ENCODE measurements at places on chromosomes 5 and 9.

DNA sequence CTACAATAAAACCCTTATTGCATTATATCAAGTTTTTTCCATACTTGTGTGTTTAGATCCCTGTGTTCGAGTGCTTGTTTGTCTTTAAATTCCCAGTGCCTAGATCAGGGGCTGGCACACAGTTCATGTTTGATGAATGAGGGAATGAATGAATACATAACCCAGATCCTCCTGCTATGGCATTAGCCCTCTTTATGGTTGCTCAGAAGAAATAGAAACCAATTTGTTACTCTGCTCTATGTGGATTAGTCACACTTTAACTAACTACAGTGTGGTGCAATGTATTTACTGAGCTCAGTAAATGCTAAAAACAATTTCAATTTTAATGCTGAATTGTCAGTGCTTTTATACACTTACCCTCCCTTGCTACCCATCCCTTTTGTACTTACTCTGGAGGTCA is 16.4 kb upstream of the GALNT10 start:
- DNase-seq: peak; percentile 28

- DNase-seq: no peak
These were observed 192.7 kb upstream of the NR4A3 start for GRCh38 chr9:99628849-99629620.

GRCh38 chr5:57711471-57711870 is 228.9 kb upstream of the ACTBL2 start:
- peak; percentile 46 for DNase-seq

- DNase-seq: peak; percentile 30
These were observed 2.5 kb upstream of the WHRN start for GRCh38 chr9:114507726-114508125.

- DNase-seq: no peak
These were observed 131.8 kb upstream of the DAP start for GRCh38 chr5:10892911-10893215.

DNA sequence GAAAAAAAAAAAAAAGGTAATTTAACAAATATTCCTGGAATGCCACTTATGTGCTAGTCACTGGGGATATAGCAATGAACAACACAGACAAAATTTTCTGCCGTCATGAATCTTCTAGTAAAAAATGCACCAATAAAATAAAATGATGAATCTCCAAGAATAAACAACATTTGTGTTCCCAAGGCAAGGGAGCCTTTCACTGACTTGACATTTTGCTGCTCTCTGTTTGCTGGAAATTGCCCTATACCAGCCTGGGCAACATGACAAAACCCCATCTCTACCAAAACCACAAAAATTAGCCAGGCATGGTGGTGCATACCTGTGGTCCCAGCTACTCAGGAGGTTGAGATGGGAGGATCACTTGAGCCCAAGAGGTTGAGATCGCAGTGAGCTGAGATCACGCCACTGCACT is 64.5 kb upstream of the ERBIN start:
- peak; percentile 90 for DNase-seq

- DNase-seq: no peak
These were observed 252.8 kb upstream of the DAP start for GRCh38 chr5:11013793-11014192.

GRCh38 chr9:91847581-91848091 is 102.4 kb downstream of the ROR2 start:
- DNase-seq: peak; percentile 57

DNA sequence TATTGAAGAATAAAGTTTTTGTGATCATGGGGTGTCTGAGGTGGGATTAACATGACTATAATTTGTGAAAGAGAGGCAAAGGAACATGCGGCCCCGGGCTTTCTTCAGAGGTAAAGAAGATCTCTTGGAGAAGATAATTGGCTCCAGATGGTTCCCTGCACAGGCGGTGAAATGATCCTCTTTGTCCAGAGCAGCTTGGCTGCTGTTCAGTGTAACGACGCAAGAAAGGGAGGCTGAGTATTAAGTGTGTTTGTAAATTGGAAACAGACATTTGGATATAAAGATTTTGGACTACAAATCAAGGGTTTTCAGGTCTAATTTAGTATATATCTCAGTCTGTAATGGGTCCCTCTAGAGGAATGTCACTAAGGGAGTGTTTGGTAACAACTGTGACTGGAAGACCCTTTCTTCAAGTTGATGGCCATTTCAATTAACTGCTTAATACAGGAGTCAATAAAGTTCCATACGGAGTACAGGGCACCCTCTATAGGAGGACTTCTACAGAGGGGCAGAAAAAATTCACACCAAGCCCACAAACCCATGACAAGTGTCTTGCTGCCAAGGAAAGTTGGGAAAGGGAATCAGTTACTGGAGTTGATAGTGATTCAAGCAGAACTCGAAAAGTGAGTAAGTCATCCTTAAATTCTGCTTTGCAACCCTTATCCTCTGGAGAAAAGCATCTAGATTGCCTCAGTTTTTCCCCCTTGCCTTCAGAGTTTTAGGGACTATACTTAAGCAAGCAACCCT is 4.1 kb downstream of the EQTN start:
- DNase-seq: peak; percentile 30

- DNase-seq: no peak
These were observed 129.9 kb upstream of the RPS23 start for GRCh38 chr5:82408033-82408432.

- no peak for DNase-seq
These were observed 83.1 kb upstream of the IL6ST start for GRCh38 chr5:56077796-56078233.

- no peak for DNase-seq
These were observed 32.4 kb upstream of the C5orf24 start for GRCh38 chr5:134813407-134813806.

DNA sequence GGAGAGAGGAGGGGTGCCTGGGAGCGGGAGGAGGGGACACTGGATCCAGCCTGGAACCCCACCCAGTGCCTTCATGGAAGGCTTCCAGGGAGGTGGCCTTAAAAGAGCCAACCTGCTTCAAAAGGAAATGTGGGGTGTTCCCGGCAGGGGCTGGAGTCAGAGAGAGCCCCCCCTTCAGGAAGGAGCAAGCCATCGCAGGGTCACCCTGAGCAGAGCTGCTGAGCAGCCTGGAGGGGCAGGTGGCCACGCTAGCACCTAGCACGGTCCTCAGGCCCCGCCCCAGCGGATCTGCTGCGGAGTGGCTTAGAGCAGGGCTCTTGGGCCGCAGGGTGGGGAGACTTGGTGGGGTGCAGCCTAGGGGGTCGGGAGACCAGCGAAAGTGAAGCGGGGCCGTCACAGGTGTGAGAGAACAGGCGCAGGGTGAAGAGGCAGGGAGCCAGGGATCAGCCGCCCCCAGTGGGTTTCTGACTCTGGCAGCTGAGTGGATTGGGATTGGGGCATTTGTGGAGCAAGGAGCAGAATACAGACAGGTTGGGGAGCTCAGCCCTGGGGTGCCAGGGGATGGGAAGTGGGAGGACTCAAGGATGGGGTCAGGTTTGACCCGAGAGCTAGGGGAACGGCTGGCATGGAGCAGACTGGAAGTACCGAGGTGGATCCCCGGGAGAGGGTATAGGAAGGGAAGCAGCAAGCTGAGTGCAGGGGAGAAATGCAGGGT is 1.5 kb downstream of the LCN2 start:
- no peak for DNase-seq

GRCh38 chr9:77455312-77455927 is 192.7 kb downstream of the GNA14 start:
- peak; percentile 39 for DNase-seq

DNA sequence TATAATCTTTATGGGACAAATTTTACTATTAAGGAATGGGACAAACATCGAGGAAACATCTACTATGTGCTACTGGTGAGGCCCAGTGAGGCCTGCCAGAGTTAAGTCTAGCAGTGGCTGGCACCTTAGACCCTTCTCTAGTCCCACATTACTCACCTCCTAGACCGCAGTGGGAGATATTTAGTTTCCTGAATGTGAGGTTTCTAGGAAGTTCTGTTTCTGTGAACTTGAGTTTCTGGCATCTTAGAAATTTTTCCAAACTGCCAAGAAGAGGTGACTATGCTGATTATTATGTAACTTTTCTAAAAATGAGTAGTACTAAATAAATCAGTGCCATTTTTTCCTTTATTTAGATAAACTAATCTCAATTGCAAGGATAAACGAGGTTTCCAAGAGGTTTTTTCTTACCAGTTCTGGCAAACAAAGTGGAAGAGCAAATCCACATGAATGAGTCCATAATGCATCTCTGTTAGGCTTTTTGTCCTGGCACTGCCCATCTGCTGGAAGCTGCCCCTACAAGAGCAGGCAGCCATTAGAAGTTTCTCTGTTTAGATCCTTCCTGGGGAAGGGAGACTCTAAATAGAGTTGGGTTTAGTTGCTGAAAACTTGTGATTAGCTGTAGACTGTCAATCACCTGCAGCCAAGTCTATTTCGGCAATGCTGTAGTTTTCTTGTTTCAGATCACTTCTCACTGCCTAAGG is 348.7 kb downstream of the MAN2A1 start:
- DNase-seq: peak; percentile 7

- no peak for DNase-seq
These were observed 8.6 kb upstream of the PCDHB1 start for GRCh38 chr5:141042555-141042954.

GRCh38 chr5:9877488-9877887 is 247.3 kb upstream of the TAS2R1 start:
- no peak for DNase-seq

GRCh38 chr5:55497712-55498111 is 37.1 kb downstream of the PLPP1 start:
- no peak for DNase-seq

DNA sequence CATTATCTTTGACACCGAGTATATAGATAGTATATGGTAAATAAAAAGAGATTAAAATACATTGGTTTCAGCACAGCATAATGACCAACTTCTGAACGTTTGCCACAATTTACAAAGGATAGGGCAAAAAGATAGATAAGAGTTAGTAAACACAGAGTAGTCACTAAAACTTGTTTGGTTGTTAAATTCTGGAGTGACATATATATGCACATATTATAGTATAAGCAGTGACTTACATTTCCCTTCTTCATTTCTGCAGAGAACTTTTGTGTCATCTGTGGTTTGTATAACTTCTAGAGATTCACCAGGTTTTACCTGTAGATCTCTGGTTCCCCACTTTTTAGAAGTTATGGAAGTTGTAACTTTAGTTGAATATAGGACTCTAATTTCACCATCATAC is 44.4 kb upstream of the RICTOR start:
- DNase-seq: no peak

GRCh38 chr5:77225531-77225930 is 15.1 kb downstream of the PDE8B start:
- DNase-seq: no peak

GRCh38 chr5:143156086-143156485 is 247.4 kb downstream of the NR3C1 start:
- no peak for DNase-seq

DNA sequence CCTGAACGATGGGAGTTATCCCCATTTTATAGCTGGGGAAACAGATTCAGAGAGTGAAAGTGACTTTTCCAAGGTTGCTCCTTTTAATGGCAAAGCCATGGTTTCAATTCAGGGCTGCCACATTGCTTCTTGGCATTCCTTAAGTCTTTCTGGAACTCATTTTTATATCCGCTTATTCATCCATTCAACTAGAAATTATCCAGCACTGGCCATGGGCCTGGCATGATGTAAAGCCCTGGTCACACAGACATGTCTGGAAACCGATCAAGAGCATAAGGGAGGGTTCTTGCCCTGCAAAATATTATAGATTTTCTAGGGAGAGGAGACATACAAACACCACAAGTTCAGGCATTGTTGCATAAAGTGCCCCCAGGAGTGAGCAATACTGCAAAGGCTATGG is 43.0 kb upstream of the COL15A1 start:
- DNase-seq: no peak

- peak; percentile 24 for DNase-seq
These were observed 58.9 kb upstream of the MCCC2 start for GRCh38 chr5:71528206-71528605.

- no peak for DNase-seq
These were observed 8.8 kb upstream of the TGFBI start for GRCh38 chr5:136020001-136020382.

DNA sequence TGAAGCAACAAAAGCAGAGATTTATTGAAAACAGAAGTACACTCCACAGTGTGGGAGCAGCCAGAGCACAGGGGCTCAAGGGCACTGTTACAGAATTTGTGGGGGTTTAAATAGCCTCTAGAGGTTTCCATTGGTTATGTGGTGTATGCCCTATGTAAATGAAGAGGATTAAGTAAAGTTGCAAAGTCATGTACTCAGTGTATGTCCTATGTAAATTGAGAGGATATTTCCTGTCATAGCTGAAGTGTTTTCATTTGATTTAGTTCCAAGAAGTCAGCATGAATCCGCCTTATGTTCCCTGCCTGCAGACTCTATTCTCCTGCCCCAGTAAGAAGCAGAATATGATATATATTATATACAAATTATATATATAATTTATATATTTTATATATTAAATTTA is 966.0 kb upstream of the COX7C start:
- DNase-seq: no peak

DNA sequence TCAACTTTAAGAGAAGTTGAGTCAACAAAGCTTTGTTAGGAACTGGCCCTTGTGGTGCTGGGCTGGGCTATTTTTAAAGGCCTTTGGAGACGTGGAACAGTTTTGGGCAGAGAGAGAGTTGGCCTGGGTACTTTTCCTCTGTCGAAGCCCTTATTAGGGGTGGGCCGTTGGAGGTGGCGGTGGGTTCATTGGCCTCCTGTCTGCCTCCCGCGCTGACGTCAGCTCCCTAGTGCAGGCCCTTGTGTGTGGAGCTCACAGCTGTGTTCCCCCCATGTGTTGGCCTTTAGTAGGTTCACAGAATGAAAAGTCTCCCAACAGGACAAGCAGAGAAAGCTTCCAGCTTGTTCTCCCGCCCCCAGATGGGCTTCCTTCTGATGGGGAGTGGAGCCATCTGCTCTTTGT is 2.7 kb downstream of the NCS1 start:
- DNase-seq: no peak

DNA sequence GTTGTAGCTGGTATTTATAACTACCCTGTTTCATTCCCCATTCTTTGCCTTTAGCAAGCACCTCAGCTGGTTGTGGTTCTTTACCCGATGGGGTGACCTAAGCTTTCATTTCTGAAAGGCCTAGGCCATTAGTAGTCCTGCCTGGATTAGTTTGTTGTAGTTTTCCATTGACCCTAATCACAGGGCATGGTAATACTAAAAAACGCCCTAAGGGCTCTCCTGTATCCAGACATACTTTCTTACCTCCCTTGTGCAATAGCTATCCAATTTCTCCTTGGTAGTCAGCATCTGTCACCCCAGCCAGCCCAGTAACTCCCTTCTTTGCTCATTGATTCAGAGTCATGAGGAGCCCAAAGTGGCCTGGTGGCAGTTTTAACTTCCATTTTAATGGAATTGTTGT is 24.0 kb downstream of the TMOD1 start:
- DNase-seq: peak; percentile 41

GRCh38 chr5:83767409-83767992 is 46.8 kb upstream of the HAPLN1 start:
- DNase-seq: no peak

GRCh38 chr5:175354964-175355363 is 89.0 kb downstream of the DRD1 start:
- no peak for DNase-seq

DNA sequence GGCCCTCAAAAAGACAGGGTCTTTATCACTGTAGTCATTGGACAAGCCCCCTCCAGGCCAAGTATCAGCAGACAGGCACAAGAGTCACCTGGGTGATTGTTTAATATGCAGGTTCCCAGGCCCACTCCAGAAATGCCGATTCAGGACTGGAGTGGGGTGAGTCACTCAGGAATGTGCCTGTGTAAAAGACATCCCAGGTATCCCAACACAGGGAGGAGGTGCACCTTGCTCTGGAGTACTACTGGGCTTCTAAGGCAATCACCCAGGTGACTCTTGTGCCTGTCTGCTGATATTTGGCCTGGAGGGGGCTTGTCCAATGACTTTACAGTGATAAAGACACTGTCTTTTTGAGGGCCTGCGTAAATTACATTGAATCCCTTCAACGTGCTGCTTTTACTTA is 40.6 kb downstream of the ACTL7B start:
- DNase-seq: no peak
